T1000 (cell line): ENCODE measurements at places on chromosomes 12 and 14.
A peak's percentile ranks its signal among the peaks of the same experiment; 100 is the strongest.

GRCh38 chr12:122012184-122012583 is 9.5 kb upstream of the BCL7A start:
- DNase-seq: no peak

GRCh38 chr12:105980085-105980484 is 158.7 kb downstream of the NUAK1 start:
- DNase-seq: no peak

- DNase-seq: no peak
Observed at GRCh38 chr14:38951451-38951850, 151.6 kb downstream of the SEC23A start.

- no peak for DNase-seq
Observed at GRCh38 chr14:79627058-79627457, 584.2 kb downstream of the DIO2 start.

- DNase-seq: no peak
Observed at GRCh38 chr14:94382099-94382715, 6.2 kb downstream of the SERPINA1 start.

DNA sequence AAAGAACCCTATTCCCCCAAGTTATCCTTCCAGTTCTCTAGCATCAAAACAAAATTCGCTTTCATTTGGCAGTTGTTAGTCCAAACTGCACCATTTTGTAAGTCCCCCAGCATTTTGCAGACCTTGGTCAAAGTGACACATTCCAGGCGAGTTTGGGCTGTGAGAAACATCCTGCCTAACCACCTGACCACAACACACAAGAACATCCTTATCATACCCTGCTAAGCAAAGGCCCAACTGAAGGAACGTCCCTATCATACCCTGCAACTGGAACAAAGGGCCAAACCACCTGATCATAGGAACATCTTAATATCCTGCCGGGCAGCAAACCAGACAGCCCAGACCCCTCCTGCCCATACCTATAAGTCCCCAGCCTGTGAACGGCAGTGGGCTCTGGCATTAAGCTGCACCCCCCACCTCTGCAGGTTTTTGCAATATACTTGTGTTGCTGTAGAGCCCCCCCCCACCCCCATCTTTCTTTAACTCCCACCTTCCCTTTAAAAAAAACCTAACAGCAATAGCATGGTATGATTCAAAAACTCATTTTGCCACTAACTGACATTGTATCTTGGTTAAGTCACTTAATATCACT is 2.7 kb downstream of the PCNX4 start:
- DNase-seq: peak; percentile 4

GRCh38 chr12:105444653-105445102 is 114.2 kb downstream of the C12orf75 start:
- DNase-seq: no peak

- no peak for DNase-seq
Observed at GRCh38 chr14:81440041-81440440, 39.9 kb upstream of the STON2 start.

GRCh38 chr14:68527329-68527851 is 265.5 kb downstream of the ZFP36L1 start:
- DNase-seq: no peak

DNA sequence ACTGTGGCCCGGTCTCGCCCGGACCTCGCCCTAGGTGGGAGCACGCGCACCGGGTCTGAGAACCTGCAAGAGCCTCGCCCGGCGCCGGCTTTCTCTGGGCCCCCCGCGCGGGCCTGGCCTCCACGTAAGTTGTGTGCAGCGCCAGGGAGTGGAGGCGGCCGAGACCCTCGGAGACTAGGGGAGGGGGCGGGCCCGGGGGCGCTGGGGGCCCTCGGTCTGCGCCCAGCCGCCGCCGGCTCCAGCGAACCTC is 183 bp upstream of the PRMT8 start:
- no peak for DNase-seq

DNA sequence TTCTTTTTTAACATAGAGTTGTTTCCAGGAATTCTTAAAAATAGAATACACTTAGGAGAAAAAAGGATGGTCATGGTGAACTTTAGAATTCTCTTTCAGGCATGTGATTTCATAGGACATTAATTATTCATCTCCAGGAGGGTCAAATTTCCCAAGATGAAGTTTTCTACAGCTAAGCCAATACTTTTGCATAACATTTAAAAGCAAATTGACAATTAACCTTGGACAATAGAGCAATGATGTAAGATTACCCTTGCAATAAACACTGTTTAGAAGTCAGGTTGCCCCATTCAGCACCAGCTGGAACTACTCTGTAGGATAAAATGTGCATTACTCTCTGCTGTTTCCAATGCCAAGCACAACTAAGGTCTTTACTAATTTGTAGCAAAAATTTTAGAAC is 49.5 kb downstream of the SIX1 start:
- no peak for DNase-seq

DNA sequence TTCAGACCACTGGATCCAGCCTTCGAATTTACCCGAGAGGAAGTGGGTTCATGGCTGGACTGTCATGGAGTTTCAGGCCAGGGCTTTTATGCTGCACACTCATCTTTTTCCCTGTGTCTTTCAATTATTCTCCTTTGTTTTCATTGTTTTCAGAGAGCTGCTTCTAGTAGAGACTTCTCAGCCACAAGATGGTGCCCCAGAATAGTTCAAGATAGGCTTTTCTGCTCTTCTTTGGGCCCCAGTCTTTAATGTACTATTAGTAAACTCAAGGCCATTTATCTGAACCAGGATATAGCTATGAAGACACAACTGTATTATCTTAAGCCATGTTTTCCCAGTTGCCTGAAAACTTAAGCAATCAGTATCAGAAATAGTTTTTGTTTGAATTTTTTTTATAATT is 30.4 kb upstream of the PSMA6 start:
- DNase-seq: no peak

- no peak for DNase-seq
Observed at GRCh38 chr14:70616646-70617045, 16.2 kb upstream of the MED6 start.

- no peak for DNase-seq
Observed at GRCh38 chr12:58588770-58589169, 331.5 kb downstream of the LRIG3 start.

GRCh38 chr14:41285186-41285748 is 321.4 kb upstream of the LRFN5 start:
- DNase-seq: no peak

- no peak for DNase-seq
Observed at GRCh38 chr12:52045794-52046199, 5.4 kb upstream of the NR4A1 start.

- DNase-seq: no peak
Observed at GRCh38 chr12:98719515-98720504, 74.7 kb downstream of the APAF1 start.
